Neural crest cell (in vitro differentiated cells): ENCODE measurements at places on chromosomes 3 and 15.

DNA sequence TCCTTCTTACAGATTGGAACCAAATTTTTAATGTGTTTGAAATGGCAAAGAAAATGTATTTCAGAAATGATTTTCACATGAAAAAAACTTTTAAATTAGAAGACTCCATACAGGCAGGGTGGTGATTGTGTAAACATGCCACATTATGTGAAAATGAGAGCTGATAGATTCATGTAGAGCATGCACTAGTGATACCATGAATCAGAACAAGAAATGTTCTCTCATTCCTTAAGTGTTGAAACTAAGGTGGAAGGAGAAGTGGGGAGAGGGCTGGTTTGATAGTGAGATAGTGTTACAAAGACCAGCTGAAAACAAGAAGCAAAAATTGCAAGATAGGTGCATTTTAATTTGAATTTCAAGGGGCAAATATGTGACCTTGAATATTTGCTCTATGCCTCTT is 100.3 kb downstream of the CCNL1 start:
- H3K4me3 ChIP-seq: no peak overlapping the region
- H3K4me1 ChIP-seq: no peaks in the 10 kb centered on the region
- H3K36me3 ChIP-seq: no peaks in the 10 kb centered on the region
- no peaks in the 10 kb centered on the region for H3K27me3 ChIP-seq
- DNase-seq: no peak

- no peaks in the 10 kb centered on the region for H3K27me3 ChIP-seq
- no peak overlapping the region for H3K4me3 ChIP-seq
- H3K4me1 ChIP-seq: no peaks in the 10 kb centered on the region
- no peak overlapping the region for H3K27ac ChIP-seq
Observed at GRCh38 chr3:124483915-124484470, 246.3 kb upstream of the UMPS start.

GRCh38 chr3:126517291-126517951 is at the start of gene UROC1:
Gene UROC1, minus strand, starts transcription at chr3:126517773. Its CDS starts 54 bp downstream, at chr3:126517719.
- peaks cover 8% of the 10 kb centered on the region for H3K4me1 ChIP-seq
- no peaks in the 10 kb centered on the region for H3K36me3 ChIP-seq
- no peak within 1 kb of the TSS for H3K4me3 ChIP-seq
- no peak for DNase-seq
- peaks cover 4% of the 10 kb centered on the region for H3K27me3 ChIP-seq
- no peak within 1 kb of the TSS for H3K27ac ChIP-seq

DNA sequence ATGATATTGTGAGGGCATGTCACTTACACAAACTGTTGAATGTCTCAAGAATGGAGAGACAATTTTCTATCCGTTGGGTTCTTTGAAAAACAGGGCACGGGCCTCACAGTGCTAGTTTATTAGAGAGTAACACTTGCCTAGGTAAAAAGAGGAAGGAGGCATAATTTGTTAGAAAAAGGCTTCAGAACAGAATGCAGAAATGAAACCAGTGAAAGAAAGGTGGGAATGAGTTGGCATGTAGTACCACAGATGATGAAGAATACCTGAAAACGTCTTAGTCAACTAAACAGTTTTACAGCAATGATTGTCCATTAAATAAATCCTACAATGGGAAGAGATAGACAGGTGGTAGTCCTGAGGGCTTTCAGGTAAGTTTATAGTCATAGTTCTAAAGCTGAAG is 1399.7 kb upstream of the CADM2 start:
- H3K4me1 ChIP-seq: no peaks in the 10 kb centered on the region
- H3K4me3 ChIP-seq: no peak overlapping the region
- no peak overlapping the region for H3K27ac ChIP-seq
- H3K27me3 ChIP-seq: no peaks in the 10 kb centered on the region
- DNase-seq: no peak

- no peaks in the 10 kb centered on the region for H3K27me3 ChIP-seq
- no peak overlapping the region for H3K4me3 ChIP-seq
- DNase-seq: no peak
- H3K27ac ChIP-seq: no peak overlapping the region
- H3K36me3 ChIP-seq: peaks cover 2% of the 10 kb centered on the region
Observed at GRCh38 chr3:24199300-24199699, 254.2 kb downstream of the NR1D2 start.

DNA sequence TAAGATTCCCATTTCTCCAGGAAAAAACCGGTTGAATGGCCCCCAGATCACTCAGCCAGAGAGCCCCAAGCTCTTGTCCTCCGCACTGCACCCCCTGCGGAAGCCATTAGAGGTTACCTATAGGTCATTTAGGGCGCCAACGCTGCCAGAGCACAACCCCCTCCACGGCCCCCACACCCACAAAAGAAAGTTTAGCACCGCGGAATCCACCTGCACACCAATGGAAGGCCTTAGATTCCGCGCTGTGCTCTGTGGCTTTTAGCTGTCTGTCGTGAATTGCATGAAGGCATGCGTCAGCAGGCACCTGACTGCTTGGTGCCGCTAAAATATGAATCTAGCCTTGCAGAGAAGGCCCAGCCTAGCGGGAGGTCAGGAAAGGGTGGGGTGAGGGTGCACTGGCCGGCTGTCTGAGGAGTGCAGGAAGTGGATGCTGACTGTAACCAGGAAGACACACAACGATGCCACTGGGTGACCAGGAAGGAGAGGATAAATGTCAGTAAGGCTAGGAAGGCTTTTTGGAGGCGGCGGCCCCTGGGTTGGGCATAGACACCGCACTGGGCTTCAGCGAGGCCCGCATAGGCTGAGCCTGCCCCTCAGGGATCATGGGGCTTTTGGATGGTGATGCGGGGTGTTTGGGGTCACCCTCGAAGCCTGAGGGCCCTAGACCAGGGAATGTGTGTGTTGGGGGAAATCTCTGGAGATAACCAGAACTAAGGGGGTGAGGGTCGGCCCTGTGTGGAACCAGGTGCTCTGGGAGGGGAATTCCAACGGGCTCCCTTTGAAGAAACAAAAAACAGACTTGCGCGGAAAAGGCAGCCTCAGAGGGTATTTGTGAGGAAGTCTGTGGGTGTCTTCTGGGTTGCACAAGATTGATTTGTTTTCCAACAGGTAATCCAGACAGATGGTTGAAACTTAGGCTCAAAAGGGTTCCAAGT is 976 bp upstream of the NUP210 start:
- H3K27me3 ChIP-seq: peaks cover 3% of the 10 kb centered on the region
- H3K4me1 ChIP-seq: peaks cover 23% of the 10 kb centered on the region
- peak overlapping the region; percentile 27 for H3K27ac ChIP-seq
- DNase-seq: no peak
- peak overlapping the region; percentile 82 for H3K4me3 ChIP-seq
- H3K36me3 ChIP-seq: no peaks in the 10 kb centered on the region

- no peak for DNase-seq
- H3K27ac ChIP-seq: no peak overlapping the region
- no peaks in the 10 kb centered on the region for H3K4me1 ChIP-seq
Observed at GRCh38 chr3:12465836-12466225, 18.4 kb upstream of the TSEN2 start.

- H3K4me1 ChIP-seq: no peaks in the 10 kb centered on the region
- no peak for DNase-seq
- H3K36me3 ChIP-seq: no peaks in the 10 kb centered on the region
- no peaks in the 10 kb centered on the region for H3K27me3 ChIP-seq
Observed at GRCh38 chr3:155102329-155102728, 22.2 kb downstream of the MME start.

GRCh38 chr3:172608575-172608974 is 85.3 kb upstream of the TNFSF10 start:
- H3K4me3 ChIP-seq: no peak overlapping the region
- no peaks in the 10 kb centered on the region for H3K27me3 ChIP-seq
- no peak overlapping the region for H3K27ac ChIP-seq

DNA sequence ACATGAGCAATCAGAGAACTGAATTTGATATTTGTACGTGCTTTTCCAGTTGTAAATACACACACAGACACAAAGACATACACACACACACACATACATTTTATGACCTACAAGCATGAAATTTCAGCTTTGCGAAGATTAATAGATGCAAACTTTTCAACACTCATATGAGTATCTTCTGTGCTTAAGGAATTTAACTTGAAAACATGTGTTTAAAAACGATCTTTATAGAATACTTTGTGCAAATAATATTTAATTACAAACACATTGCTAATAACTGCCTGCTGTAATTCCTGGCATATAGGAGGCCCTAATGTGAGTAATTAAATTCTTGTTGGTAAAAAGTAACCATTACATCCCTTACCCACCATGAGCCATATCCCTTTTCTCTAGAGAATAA is 107.7 kb upstream of the PLSCR5 start:
- H3K4me1 ChIP-seq: peaks cover 5% of the 10 kb centered on the region
- no peak overlapping the region for H3K4me3 ChIP-seq
- H3K36me3 ChIP-seq: no peaks in the 10 kb centered on the region
- no peaks in the 10 kb centered on the region for H3K27me3 ChIP-seq
- no peak overlapping the region for H3K27ac ChIP-seq
